ENCODE measurements at places on chromosomes 4 and X.

- DNase-seq, result no peak
Measured at GRCh38 chr4:122662701-122663100, 41.8 kb upstream of the IL21 start.

GRCh38 chrX:110276778-110277177 lies 41.1 kb downstream of the AMMECR1 start:
- DNase-seq, result no peak

GRCh38 chr4:113741956-113742355 lies 19.6 kb downstream of the CAMK2D start:
- DNase-seq, result no peak

- no peak for DNase-seq
Measured at GRCh38 chr4:152094970-152095700, 334.3 kb upstream of the GATB start.

DNA sequence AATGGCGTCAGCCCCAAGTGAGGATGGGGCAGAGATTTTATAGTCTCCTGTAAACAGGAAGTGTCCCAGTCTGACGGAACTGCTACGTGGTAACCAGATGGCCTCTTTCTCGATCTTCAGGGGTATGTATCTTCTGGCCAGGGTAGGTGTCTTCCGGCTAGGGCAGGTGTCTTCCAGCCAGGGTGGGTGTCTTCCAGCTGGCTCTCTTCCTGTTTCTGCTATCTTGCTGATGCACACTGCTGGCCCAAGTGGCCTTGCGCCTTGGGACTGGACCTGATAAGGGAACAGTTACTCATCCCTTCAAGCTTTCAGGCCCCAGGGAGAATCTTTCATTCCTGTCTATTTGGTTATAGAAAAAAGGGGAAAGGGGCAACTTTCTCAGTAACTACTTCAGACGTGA lies 178.7 kb upstream of the MAGEE2 start:
- DNase-seq, result no peak

GRCh38 chrX:44948406-44948805 lies 75.4 kb downstream of the KDM6A start:
- DNase-seq, result no peak

DNA sequence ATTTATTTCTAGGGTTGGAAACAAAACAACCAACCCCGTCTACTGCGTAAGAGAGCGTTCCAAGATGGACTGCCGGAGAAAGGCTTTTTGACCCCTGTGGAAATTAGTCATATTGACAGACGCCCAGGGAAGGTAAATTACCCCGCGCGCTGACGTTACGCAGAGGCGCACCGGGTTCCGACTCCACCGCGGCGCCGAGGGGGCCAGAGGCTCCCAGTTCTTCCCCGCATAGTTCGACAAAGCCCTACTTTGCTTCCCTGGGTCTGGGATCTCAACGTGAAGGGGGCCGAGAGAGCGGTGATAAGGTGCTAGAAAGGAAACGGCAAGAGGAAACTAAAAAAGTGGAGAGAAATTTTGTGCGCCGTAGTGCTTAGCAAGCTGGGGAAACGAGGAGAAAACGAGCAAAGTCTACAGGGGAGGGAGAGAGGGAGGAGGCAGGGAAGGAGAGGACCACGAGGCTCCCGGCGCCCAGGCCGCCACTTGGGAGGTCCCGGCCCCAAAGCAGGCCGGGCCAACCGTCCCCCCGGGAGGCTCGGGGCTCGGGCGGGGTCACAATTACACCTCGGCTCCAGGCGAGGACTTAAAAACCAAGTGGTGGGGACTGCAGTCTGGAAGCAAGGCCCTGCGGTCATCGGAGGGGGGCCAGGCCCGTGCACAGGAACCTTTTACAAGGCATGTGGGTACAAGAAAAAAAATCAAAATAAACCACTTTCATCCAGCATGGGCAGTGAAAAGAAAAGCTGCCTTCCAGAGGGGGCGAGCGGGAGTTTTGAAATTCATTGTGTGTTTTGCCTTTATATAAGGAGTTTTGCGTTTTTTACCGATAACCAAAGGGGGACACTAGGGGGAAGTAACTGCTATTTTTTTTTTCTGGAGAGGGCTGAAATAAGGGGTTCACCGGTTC lies 13.2 kb downstream of the HAND2 start:
- peak; percentile 63 for DNase-seq

All from NCI-H2227 treated with DMSO at 0.1 percent for 48 hours (cell line).